ENCODE measurements at places on chromosomes 12 and 14. TPM values are rescaled to one million over a fixed set of nuclear protein-coding genes. Genes with fewer than 3 reads are reported as not detected.

GRCh38 chr12:5807090-5807414, 138.0 kb downstream of the ANO2 start:
- DNase-seq, result no peak

GRCh38 chr12:30796313-30796780, 41.6 kb upstream of the CAPRIN2 start:
- DNase-seq, result no peak

- DNase-seq, result no peak
Measured at GRCh38 chr12:49230805-49231194, 34.1 kb upstream of the TUBA1C start.

Gene IFI27
- 1.5 TPM for total RNA-seq

Gene PKP2
- total RNA-seq, result not detected

All from OCI-LY7 (cell line).